ENCODE measurements at places on chromosomes 16 and 17.

GRCh38 chr16:89253548-89254287 is 36.2 kb downstream of the ZNF778 start:
- no peak for DNase-seq

DNA sequence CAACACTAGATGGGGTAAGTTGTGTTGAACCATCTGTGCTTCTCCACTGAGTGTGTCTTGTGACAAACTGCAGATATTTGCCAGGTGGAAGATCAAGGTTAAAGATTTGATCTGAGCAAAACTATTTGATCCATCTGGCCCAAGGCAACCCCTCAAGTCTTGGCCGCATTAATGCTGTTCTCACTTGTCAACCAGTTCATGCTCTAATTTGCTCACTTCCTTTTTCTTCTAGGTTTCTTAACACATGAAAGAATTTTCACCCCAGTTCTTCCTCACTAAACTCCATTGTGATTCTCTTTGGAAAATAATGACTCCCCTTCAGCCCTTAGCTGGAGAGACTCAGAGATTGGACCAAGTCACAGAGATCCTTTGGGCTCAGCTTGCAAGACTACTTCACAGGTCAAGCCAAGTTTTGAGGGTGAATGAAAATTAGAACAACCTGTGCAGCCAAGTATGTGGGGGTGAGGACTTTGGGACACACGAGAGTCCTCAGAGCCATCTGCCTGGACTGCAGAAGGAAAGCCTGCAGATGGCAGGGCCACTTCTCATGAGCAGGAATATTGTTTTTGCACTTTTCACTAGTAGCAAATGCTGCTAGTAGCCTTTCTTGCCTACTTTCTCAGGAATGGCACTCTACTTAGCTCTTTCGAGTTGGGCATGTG is 166.5 kb downstream of the AXIN2 start:
- DNase-seq, result no peak

DNA sequence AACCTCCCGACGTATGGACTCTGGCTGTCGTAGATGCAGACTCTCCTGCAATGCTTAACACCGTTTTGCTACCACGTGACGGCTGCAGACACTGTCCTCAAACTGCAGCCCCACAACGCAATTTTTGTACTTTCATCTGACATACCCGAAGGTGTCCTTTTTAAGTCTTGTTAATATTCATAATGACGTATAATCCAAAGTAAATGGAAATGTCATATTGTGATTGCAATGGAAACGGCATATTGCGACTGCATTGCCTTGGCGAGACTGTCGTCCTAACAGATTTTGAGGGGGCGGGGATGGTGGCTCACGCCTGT is 79.3 kb upstream of the TBC1D3K start:
- DNase-seq, result no peak

DNA sequence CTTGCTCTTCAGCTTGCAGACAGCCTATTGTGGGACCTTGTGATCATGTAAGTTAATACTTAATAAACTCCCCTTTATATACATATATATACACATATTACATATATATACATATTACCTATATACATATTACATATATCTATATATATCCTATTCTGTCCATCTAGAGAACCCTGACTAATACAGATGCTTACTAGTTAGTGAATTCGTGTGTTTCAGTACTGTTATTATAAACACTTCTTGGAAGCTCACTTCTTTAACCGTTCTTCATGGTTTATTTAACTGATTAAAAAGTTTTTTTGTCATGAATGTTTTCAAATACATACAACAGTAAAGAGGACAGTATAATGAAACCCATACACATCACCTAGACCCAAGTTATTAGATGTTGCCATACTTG is 12.6 kb downstream of the ORC6 start:
- no peak for DNase-seq

- DNase-seq, result no peak
These were observed 124.8 kb upstream of the ERCC4 start for GRCh38 chr16:13795131-13795530.

- DNase-seq, result no peak
These were observed 25.8 kb downstream of the COX4I1 start for GRCh38 chr16:85825326-85825725.

- DNase-seq, result no peak
These were observed at the start of gene SNX20 for GRCh38 chr16:50681021-50681885. Gene SNX20 (minus strand): TSS chr16:50681312. CDS start chr16:50677526, 3,786 bp downstream.

- no peak for DNase-seq
These were observed 39.1 kb downstream of the SPOP start for GRCh38 chr17:49638818-49639217.

- DNase-seq, result no peak
These were observed 195.9 kb upstream of the CHMP6 start for GRCh38 chr17:80795754-80796153.

DNA sequence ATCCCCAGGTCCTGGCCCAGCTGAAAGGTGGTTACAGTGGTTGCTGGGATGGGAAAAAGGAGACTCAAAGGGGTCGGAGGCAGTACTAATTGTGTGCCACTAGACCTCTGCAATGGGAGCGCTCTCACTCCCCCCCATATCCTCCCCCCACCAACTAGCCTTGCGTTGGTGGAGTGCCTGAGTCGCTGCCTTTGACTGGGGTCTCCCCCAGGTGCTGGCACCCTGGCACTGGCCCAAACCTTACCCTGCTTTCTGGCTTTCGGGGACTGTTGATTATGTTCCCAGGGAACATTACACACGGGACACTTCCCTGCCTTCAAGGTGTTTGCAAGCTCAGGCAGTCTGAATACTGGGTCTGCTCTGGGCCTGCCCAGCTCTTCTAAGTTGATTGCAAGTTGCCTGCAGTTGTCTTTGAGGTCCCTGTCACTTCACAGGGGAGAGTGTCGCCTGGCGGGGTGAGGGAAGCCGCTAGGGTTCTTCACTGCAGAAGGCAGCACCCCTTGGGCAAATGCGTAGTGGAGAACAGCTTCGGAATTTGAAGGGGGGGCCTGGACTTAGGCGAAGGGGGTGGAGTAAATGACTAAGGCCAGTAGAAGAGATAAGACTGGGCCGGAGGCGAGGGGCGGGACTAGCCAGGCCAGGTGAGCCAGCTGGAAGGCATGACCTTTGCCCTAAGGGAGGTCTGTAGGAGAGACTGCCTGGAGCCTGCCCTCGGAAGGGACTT is 98.0 kb downstream of the RAB11FIP4 start:
- DNase-seq, result no peak

DNA sequence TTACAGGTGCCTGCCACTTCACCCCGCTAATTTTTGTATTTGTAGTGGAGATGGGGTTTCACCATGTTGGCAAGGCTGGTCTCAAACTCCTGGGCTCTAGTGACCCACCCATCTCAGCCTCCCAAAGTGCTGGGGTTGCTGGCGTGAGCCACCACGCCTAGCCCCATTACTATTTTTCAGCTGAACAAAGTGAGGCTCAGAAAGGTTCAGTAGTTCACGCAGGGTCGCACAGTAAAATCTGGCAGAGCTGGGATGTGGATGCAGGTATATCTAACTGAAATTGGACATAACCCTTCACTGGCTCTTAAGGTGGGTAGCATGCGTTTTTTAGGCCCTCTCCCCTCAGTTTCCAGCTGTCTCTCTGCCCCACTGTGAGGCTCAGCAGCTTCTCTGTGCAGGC is 7.2 kb downstream of the AQP8 start:
- DNase-seq, result no peak

DNA sequence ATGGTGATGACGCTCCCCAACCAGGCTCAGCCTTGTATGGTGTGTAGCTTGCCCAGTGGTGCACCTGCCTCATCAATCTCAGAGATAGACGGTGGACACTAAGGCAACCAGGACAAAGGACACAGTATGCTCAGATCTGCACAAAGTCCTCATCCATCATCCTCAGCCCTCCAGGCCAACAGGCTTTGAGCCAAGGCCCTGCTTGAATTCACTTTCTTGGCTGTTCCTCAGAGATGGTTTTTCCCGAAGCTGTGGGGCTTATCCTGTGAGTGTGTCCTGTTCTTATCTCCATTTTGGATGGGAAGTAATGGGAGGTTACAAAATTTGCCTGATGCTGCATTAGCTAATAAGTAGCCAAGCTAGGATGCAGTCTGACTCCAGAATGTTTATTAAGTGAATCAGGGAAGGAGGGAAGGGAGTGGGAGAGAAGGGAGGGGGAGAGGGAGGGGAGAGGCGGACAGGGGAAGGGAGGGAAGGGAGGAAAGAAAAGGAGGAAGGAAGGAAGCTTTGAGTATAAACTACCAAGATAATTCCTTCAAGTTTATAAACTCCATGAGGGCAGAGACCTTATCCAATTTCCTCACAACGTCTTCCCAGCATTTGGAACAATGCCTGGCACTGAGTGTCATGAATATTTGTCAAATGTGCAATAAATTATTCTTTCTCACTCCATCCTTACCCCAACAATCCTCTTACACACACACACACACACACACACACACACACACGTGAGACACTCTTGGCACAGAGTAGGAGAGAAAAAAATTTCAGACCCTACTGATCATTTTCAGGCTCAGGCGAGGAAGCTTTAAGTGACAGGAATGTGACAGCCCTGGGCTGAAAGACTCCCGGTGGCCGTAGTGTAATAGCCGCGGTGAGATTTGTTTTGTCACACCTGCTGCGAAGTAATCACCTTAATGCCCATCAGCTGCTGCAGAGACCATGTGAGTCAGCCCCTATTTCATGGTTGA is 84.3 kb downstream of the BMERB1 start:
- DNase-seq, result no peak
